ENCODE measurements at places on chromosomes 11 and 22.

DNA sequence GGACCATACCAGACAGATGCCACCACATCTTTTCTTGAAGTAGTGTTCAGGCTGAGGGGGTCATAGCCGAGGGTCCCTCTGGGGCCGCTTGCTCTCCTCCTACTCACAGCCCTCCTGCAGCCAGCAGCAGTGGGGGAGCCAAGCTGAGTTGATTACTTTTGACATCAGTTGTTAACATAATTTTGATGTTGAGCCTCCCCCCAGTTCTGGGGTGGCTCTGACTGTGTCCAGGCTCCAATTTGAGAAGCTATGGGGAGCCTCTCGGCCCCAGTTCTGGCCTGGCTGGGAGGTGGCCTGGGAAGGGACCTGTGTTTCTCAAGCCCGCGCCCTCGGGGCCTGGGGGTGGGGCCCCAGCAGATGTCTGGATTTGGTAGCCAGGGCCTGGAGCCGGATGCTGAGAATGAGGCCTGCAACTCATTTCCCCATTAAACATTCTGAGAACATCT lies 47.9 kb downstream of the KCNQ1OT1 start:
- DNase-seq, result no peak

DNA sequence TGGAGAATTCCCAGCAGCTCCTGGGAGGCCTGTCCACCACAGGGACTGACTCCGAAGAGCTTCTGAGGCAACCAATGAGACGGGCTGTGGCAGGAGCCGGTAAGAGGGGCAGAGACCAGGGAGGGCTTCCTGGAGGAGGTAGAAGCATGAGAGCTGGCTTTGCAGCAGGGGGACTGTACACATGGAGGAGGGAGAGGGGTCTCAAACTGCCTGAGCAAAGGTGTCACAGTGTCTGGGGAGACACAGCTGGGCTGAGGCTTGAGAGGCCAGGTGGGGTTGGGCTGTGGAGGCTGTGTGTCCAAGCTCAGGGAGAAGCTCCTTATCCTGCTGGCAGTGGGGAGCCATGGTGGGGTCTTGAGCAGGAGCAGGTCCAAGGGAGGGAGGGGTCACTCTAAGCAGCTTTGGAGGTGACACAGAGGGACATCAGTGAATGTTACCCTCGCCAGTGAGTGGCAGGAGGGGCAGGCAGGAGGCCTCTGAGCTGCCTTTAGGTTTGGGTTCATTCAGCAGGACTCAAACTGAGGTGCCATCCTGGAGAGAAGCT lies 4.6 kb upstream of the RHOD start:
- DNase-seq, result no peak

DNA sequence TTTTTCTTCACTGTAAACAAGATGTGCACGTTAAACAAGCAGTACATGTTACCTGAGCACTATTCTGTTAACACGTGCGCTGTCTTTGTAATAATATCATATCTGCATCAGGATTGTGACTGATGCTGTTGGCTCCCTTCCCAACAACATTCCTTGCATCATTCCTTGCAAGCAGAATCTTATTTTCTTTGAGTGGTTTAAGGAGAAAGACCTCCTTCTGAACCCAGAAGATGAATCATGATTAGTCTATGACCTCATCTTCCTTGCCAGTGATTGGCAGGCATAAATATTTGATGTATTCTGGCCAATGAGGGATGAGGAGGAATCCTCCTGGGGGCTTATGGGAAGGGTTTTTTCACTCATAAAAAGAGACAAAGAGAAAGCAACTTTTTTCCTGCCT lies 46.2 kb downstream of the C11orf71 start:
- no peak for DNase-seq

DNA sequence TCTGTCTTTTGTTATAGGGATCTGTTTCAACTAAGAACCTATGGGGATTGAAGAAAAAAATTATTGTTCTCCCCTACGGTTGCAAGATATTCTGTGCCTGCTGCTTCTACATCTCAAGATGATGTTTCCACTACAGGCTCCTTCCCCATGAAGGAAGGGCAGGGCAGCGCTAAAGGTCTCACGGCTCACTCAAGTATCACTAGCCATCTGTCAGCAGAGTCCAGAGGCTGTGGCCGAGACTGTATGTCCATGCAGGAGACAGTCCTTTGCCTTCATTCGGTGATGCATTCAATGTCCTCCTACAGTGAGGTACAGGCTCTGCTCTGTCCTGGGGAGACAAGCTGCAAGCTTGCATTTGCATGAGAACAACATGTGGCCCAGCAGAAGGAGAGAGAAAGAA lies 518.0 kb downstream of the OPCML start:
- no peak for DNase-seq

DNA sequence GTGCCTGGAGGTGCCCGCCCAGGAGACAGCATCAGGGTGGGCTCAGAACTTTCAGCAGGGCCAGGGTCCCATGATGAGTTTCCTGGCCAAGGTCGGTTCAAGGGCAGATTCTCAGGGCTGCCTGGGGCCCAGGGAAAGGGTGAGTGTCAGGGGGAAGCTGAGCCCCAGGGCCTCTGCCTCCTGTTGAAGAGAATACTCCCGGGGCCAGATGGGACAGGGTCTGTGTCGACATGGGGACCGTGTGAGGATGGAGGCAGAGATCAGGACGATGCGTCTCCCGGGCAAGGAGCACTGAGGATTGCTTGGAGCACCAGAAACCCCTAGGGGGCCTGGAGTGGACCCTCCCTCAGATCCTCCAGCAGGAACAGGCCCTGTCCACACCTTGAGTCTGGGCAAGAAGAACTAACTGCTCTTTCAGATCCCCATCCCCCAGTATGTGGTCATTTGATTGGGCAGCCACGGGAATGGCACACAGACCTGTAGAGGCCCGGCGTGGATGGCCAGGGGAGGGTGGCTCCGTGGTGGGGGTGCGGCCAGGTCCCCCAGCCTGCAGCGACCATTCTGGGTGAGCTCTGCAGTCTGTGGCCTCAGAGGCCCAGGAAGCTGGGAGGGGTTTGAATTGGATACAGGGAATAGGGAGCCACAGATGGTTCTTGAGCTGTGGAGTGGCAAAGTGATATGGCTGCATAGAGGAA lies 1078.7 kb downstream of the BRD1 start:
- DNase-seq, result no peak

GRCh38 chr11:106708348-106708747 lies 309.9 kb downstream of the GUCY1A2 start:
- DNase-seq, result no peak

DNA sequence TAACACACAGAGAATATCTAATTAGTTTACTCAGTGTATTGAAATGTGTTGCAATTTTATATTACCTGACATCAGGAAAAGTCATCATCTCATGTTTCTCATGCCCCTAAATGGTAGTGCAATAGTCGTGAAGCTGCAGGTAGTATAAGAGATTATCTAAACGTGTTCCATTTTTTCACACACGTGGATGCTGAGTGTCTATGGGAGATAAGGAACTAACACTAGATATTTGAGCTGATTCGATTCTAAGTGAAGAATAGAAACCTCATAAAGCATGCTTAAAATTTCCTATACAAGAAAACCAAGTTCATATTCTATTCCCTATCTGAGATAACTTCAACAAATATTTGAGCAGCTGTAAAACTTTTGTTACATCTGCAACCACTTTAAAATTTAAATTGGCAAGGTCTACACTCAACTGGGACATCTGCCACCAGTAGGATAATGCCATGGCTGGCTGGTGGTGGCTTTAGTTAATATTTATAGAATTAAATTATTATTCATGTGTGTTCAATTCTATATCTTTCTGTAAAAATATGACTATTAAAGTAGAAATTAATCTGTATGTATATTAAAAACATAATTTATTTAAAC lies 388.8 kb downstream of the LUZP2 start:
- DNase-seq, result no peak

- no peak for DNase-seq
Observed at GRCh38 chr11:31676280-31676982, 134.7 kb downstream of the PAX6 start.

- no peak for DNase-seq
Observed at GRCh38 chr11:101666916-101667315, 83.1 kb upstream of the TRPC6 start.

- no peak for DNase-seq
Observed at GRCh38 chr11:116454020-116454645, 318.7 kb downstream of the BUD13 start.

DNA sequence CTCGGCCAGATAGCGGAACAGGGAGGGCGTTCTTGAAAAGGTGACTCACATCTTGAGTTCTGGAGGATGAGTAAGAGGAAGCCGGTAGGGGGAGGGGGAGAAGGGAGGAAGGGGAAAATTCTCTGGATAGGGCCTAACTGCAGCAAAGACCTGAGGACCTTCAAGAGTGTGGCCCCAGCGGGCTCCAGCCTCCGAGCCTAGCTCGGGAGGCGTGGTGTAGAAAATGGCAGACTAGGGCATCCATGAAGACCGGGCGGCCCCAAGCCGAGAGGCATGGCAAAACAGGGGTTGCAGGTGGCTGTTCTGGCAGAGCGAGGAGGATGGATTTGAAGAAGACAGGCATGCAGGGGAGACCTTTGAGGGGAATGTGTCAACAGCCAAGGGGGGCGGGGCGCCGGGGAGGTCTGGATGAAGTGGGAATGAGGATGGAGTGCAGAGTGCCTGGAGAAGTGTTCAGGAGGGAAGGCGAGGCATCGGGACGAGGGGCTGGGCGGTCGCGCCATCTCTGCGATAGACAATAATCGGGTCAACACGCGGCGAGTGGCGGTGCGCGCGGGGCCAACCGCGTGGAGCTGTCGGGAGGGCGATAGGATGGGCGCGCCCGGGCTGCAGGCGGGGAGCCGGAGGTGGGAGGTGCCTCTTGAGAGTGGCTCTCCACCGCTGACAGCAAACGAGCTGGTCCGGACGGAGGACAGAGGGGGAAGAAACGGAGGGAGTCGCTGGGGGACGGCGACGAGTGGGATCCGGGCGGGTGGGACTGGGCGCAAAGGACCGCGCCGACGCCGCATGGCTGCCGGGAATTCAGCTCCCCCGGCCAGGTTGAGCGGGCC lies 40.0 kb upstream of the CREB3L1 start:
- DNase-seq, result no peak

- no peak for DNase-seq
Observed at GRCh38 chr11:910044-910588, 494 bp downstream of the CHID1 start.

- no peak for DNase-seq
Observed at GRCh38 chr11:117417856-117418255, 90.2 kb downstream of the CEP164 start.

DNA sequence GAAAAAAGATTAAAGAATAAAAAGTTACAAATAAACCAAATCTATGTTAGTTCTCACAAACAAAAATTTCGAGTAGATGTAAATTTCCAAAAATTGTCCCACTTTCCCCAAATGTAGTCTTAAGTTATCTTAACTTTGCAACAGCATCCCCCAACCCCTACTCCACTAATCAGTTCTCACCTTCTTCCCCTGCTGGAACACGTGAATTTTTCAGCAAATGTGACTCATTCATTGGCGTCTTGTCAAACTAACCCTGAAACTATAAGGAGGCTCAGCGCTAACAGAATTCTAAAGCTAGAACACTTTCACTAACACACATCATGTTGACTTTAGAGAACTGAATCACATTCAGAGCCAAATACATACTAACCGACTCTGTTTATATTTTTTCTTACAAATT lies 46.1 kb downstream of the PHF21A start:
- no peak for DNase-seq

DNA sequence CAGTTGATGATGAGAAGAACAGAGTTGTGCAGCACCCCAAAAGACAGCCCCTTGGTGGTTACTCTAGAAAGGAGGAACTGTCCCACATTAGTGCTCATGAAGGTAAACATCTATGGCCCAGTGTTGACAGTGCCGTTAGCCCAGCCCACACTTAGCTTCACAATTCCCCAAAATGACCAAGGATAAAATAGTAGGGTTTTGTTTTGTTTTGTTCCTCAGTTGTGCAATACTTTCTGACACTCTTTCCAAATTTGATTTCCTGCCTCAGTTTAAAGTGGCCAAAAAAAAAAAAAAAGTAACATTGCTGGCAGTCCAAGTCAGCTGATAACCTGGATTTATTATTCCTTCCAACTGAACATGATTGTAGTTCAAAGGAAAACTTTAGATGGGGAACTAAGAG lies 269.4 kb downstream of the TMEM135 start:
- DNase-seq, result no peak

Measured in NCI-H1694 treated with DMSO at 0.1 percent for 48 hours (cell line).